ENCODE measurements at places on chromosomes 1 and 21.

DNA sequence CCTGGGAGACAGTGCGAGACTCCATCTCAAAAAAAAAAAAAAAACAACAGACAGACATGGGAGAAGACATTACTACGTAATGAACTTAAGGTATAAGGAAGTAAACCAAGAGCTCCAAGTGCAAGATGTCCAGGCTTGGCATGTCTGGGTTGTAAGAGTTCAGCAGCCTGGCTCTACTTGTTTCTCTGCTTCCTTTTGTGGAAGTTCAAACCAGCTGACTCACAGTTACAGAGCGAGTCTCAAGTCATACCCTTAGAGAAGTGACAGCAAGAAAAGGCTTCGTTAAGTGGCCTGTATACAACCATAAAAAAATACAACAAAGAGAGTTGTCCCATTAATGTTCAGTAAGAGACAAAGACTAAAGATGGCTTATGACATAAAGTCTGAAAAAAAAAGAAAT, 1.3 kb downstream of the RIT1 start:
- no peak for DNase-seq

- DNase-seq: no peak
Observed at GRCh38 chr1:220681220-220681880, 8.8 kb upstream of the C1orf115 start.

- no peak for DNase-seq
Observed at GRCh38 chr1:1340791-1341548, 8.2 kb downstream of the DVL1 start.

DNA sequence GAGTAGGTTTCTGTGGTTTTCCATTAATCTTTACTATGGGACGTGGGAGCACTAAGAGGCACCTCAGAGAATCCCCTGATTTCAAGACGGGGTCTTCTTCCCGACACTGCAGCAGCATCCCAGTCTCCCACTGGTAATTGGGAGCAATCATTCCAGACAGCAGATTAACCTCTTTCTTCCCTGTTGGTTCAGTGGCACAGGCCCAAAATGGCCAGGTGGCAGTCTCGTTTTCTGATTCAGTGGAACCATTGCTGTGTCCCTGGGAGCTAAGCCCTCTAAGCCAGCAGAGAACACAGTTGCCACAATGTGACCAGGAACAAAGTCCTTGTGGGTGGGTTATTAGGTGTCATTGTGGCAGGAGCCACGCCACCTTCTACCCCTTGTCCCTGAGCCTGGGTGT, 342.1 kb downstream of the MATN1 start:
- DNase-seq: no peak

- DNase-seq: no peak
Observed at GRCh38 chr1:29634746-29635335, 398.5 kb downstream of the PTPRU start.

- no peak for DNase-seq
Observed at GRCh38 chr1:46983830-46984586, 39.5 kb upstream of the CYP4X1 start.

DNA sequence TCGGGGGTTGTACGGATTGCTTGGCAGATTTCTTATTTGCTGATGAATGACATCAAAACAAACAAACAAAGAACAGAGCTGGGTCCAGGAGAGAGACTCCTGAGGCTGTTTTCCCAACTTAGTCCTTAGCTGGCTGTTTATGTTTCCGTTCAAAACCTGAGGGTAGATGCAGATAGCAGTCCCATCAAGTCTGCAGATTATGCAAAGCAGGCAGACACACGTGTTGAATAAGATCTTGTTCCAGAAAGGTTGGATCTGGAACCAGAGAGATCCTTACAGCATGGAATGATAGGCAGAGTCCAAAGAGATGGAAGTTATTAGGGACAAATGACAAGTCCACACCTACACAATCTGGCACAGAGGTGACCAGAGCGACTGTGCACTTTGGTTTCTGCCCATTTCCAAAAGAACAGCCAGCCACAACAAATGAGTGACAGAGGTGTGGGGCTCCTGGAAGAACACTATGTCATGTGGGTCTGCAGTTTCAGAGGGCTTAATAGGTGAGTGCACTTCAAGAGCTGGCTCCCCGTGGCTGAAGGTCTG, 65.5 kb downstream of the MAN1C1 start:
- no peak for DNase-seq

GRCh38 chr1:207654320-207654719, 9.4 kb downstream of the CR1L start:
- no peak for DNase-seq

DNA sequence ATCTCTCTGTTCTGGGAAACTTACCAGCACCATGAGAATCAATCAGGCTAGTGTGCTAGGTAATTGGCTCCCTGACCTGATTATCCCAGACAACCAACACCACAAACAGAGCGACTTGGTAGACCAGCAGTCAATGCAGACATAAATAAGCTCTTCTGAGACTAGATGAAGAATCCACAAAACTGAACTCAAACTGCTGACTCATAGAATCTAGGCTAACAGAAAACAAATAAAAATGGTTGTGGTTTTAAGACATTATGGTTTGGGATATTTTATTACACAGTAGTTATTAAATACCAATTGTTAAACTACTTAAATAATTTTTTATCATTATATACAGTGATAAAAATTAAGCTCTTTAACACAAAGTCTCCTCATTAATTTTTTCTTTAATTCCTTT, 535.7 kb downstream of the COL11A1 start:
- DNase-seq: no peak

- no peak for DNase-seq
Observed at GRCh38 chr1:200991097-200991614, 32.4 kb downstream of the KIF21B start.

GRCh38 chr21:29307718-29308455, 9.2 kb downstream of the BACH1 start:
- no peak for DNase-seq

- no peak for DNase-seq
Observed at GRCh38 chr1:54459140-54459539, 52.9 kb upstream of the SSBP3 start.

DNA sequence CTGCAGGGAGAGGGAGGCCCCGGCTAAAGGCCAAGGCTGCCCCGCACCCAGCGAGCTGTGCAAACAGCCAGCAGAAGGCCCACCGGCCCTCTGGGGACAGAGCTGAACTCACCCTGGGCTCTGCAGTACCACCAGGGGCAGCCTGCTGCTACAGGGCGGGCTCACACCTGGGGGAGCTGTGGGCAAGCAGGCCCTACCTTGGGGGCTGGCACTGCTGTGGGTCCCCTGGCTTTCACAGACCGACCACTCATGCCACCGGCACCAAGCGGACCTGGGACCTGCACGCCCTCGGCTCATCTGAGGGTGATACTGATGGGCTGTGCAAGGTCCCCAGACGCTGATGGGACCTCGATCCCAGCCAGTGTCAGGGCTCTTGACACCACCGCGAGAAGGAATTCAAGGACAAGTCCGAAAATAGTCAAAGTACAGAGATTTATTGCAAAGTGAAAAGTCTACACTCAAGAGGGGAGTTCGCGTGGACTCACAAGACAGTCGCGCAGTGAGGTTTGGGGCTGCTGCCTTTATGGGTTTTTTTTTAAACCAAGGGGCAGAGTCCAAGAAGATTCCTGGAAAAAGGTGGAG, 61.0 kb upstream of the ADARB1 start:
- no peak for DNase-seq

DNA sequence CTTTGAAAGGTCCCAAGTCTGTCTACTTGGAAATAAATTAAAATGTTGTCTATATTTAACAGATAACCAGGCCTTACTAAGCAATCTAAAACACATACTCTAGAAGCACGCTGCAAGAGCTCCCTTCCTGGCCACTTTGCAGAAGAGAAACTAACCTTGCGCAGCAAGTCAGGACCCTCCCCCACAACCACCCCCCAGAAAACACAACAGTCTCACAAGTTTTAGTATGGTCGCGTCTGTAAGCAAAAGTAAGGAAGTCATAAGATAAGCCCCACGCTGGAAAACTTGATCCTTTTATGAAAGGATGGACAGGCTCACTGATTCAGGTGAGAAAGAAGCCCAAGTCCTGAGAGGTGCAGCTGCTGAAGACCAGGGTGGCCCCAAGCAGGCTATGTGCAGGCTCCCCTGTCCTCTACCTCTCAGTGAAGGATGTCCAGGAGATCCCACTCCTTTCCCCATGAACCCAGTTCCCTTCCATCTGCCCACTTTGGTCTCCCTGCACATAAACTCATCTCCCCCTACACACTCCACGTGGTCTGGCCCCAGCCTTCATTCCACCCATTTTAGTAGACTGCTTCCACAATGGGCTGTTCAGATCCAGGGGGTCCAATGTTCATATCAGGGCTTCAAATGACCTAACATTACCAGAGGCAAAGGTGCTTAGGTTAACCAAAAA, 23.8 kb downstream of the HIVEP3 start:
- DNase-seq: no peak

DNA sequence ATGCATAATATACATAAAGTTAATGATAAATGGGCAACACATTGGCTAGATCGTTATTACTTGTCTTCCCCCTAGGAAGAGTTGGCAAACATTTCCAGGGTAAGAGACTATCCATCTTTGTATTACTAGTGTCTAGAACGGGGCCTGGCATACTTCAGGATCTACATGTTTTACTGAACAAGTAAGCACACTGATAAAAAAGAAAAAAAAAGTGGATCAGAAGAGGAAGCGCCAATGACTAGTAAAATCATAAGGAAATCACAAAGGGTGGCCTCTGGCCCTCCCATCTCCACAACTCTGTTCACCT, 482 bp downstream of the TM2D1 start:
- DNase-seq: no peak

DNA sequence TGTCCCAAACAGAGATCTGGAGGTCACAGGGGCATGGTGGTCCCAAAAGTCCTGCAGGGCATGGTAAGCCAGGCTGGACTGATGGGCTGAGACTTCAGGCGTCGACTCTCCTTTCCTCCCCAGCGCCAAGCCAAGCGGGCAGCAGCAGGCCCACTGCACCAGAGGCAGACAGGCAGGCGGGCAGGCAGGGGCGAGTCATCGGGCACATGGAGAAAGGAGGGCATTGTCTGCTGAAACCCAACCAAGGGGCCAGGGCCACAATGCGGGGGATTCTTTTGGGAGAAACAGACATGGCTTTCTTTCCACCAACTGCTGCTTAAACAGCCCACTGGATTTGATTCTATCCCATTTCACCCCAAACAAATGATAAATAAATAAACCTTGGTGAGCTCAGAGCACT, 46.2 kb downstream of the TRABD2B start:
- no peak for DNase-seq

DNA sequence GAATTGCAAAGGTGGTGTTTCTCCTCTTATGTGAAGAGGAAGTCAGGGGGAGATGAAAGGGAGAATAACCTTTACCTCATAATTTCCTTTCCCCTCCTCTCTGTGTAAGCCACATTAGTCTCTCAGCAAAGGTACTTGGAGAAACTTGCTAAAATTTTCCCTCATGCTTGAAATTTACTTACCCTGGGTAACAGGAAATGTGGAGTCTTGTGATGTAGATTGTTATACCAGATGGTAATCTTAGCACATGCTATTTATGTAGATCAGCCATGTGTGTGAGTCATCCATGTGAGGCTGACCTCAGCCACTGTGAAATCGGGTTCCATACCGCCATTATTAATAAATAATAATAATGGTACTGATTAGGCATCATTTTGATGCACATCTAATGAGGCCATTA, 128.4 kb downstream of the TGFB2 start:
- no peak for DNase-seq

- DNase-seq: no peak
Observed at GRCh38 chr1:32470431-32470830, 5.6 kb downstream of the ZBTB8B start.

- no peak for DNase-seq
Observed at GRCh38 chr1:167482184-167482583, 36.1 kb downstream of the CD247 start.

DNA sequence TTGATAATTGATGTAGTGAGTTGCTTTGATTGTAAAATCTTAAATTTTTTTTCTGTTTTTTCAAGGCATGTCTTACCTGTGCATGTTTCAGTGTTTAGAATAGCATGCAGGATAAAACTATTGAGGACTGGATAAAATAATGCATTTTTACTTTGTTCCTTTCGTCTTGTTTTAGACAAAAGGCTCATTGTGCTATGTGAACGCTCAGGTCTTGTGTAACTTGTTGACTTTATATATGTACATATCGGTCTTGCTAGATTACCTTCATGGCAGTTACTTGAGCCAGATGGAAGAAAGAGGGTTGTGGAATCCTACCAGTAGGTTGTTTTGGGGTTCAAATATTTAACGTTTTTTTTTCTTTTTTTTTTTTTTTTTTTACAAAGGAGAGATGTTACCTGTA, 7.0 kb downstream of the NFIA start:
- no peak for DNase-seq

- peak; percentile 23 for DNase-seq
Observed at GRCh38 chr1:172394141-172394751, 26.2 kb upstream of the C1orf105 start.

GRCh38 chr1:212485913-212486618, 53.3 kb downstream of the NENF start:
- no peak for DNase-seq

DNA sequence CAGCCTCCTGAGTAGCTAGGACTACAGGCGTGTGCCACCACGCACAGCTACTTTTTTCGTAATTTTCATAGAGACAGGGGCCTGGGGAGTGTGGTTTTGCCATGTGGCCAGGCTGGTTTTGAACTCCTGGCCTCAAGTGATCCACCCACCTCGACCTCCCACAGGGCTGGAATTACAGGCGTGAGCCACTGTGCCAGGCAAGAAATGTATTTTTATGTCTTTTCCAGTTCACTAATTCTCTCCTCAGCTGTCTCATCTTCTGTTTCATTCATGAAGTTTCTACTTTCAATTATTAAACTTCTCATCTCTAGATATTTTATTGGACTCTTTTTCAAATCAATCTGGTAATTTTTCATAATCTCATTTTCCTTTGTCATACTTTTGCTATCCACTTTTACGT, 72.1 kb upstream of the DISP3 start:
- no peak for DNase-seq

DNA sequence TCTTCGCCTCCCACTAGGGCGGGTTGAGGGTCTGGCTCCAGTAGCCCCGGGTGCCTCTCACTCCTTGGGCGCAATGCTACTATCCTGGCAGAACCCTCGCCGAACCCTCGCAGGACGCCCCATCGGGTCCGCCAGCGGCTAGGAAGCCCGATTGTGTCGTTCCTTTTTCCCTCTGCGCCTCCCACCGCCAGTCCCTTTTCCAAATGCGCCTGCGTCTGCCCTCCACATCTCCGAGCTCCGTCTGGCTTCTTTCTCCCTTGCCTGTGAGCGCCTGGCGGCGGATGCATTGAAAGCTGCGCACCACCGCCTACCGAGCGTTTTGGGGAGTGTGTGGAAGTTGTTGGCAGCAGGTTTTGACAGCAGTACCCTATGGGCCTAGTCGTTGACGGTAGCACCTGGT, 1.0 kb upstream of the DIRAS3 start:
- no peak for DNase-seq
